MCF 10A (cell line): ENCODE measurements at places on chromosomes 16 and 17. TPM values are rescaled to one million over a fixed set of nuclear protein-coding genes. Genes with fewer than 3 reads are reported as not detected.

The GAS7 gene
- total RNA-seq = 0.22 TPM in 1 of 2 replicates, not detected in the other

- no peak for DNase-seq
- H3K4me3 ChIP-seq = no peak overlapping the region
- H3K4me1 ChIP-seq = no peaks in the 10 kb centered on the region
- H3K36me3 ChIP-seq = no peaks in the 10 kb centered on the region
- no peaks in the 10 kb centered on the region for H3K27me3 ChIP-seq
Measured at GRCh38 chr16:10121897-10122425, 60.3 kb downstream of the GRIN2A start.

DNA sequence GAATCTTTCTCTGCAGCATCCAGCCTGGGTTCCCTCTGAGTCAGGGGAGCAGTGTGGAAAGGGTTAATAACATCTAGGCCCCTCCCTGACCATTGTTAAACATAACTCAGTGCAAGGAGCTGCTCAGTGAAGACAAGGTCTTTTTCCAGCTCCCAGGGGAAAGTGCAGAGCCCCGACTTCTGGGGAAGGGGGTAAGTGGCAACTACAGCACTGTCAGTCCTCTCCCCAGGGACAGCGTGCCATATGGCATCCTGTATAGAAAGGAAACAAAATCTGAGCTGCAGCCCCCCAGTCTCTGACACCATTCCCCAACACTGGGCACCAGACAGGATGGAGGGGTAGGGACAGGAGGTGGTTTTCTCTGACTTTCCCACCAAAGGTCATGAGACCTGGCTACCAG, 7.8 kb downstream of the MRPL27 start:
- H3K4me3 ChIP-seq = no peak overlapping the region
- H3K27me3 ChIP-seq = no peaks in the 10 kb centered on the region
- no peak for DNase-seq
- H3K4me1 ChIP-seq = peaks cover 7% of the 10 kb centered on the region

DNA sequence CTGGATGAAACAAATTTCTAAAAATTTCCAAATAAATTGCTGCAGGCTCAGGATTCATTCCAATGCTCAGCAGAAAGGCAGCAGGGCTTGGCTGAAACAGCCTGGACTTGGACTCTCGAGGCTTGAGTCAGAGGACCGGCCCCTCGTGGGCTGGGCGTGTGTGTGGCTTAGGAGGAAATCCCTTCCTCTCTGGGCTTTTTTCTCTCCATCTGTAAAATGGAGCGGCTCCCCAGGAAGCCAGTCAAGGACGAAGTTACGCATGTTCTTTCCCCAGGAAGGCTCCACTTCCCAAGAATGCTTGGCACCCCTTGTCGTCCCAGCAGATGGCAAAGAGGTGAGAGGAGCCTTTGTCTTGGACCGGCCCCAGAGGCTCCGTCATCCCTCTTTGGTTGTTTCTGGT, 13.5 kb downstream of the SLC46A1 start:
- H3K4me3 ChIP-seq = no peak overlapping the region
- H3K36me3 ChIP-seq = peaks cover 12% of the 10 kb centered on the region
- DNase-seq = no peak
- peaks cover 12% of the 10 kb centered on the region for H3K4me1 ChIP-seq
- no peak overlapping the region for H3K27ac ChIP-seq

GRCh38 chr17:6186998-6187397, 116.8 kb downstream of the WSCD1 start:
- H3K36me3 ChIP-seq = no peaks in the 10 kb centered on the region
- peaks cover 5% of the 10 kb centered on the region for H3K4me1 ChIP-seq
- no peak for DNase-seq
- peaks cover 52% of the 10 kb centered on the region for H3K27me3 ChIP-seq
- H3K27ac ChIP-seq = no peak overlapping the region
- H3K4me3 ChIP-seq = no peak overlapping the region

GRCh38 chr17:73348829-73349095, 37.0 kb upstream of the CDC42EP4 start:
- no peaks in the 10 kb centered on the region for H3K27me3 ChIP-seq
- H3K4me1 ChIP-seq = no peaks in the 10 kb centered on the region
- no peaks in the 10 kb centered on the region for H3K36me3 ChIP-seq
- no peak overlapping the region for H3K4me3 ChIP-seq
- no peak for DNase-seq
- no peak overlapping the region for H3K27ac ChIP-seq
